ENCODE measurements at places on chromosomes 11 and 22. TPM values are rescaled to one million over a fixed set of nuclear protein-coding genes. Genes with fewer than 3 reads are reported as not detected.
A peak's percentile ranks its signal among the peaks of the same experiment; 100 is the strongest.

GRCh38 chr11:71977743-71978418, 20.8 kb upstream of the IL18BP start:
- DNase-seq, result peak; percentile 71

- peak; percentile 59 for DNase-seq
These were observed 4.2 kb upstream of the MPEG1 start for GRCh38 chr11:59216641-59217564.

- no peak for DNase-seq
These were observed 9.6 kb downstream of the MTMR3 start for GRCh38 chr22:29892315-29893156.

DNA sequence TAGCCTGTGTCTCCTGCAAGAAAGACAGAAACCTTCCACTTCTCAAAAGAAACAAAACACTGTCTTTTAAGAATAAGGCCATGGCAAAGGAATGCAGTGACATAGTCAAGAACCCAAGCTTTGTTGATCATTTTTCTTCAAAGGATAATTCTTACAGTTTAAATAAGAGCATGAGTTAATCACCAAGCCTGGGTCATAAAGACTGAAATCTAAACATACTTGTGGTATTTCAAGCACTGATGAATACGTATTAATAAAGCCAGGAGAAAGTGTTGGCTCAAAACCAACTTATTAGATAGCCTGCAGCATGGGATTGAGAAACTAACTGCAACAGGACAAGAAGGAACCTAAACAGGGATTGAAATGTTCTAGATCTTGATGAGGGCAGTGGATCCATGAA, 143.3 kb upstream of the MTNR1B start:
- DNase-seq, result no peak

OR52E8 gene
- polyA plus RNA-seq, result not detected

All from muscle of back (tissue), 13 donors.